ENCODE measurements at places on chromosomes 2 and 18.

GRCh38 chr2:111117598-111118480, 2.9 kb upstream of the BCL2L11 start:
- DNase-seq, result peak; percentile 72

- no peak for DNase-seq
These were observed 96.9 kb downstream of the PHLPP1 start for GRCh38 chr18:62812242-62812641.

DNA sequence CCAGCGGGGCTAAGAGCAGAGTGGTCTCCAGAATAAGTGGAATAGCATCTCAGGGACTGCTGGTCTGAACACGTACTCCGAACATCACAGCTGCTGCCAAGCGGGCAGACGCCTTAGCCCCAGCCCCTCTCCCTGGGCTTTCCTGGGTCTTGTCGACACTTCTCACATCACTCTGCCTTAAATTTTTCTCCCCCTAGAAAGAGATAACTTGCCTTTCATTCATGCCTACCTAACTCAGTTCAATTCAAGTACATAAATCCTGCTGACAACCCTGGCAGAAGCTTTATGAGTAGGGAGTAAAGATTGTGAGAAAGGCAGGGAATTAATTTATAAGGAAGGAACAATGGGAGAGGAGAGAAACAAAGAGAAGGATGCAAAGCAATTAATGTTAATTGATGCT, 202.9 kb upstream of the TNP1 start:
- no peak for DNase-seq

DNA sequence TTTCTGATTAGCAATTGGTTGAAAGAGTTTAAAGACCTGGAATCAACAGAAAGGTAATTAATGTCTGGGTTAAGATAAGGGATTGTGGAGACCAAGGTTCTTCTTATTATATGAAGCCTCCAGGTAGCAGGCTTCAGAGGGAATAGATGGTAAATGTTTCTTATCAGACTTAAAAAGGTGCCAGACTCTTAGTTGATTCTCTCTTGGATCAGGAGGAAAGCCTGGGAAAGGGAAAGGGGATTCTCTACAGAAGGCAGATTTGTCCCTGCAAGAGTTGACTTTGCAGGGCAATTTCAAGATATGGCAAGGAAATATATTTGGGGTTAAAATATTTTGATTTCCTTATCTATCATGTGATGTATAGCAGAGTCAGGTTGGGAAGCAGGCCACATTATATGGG, 153.1 kb upstream of the ARL4C start:
- no peak for DNase-seq

DNA sequence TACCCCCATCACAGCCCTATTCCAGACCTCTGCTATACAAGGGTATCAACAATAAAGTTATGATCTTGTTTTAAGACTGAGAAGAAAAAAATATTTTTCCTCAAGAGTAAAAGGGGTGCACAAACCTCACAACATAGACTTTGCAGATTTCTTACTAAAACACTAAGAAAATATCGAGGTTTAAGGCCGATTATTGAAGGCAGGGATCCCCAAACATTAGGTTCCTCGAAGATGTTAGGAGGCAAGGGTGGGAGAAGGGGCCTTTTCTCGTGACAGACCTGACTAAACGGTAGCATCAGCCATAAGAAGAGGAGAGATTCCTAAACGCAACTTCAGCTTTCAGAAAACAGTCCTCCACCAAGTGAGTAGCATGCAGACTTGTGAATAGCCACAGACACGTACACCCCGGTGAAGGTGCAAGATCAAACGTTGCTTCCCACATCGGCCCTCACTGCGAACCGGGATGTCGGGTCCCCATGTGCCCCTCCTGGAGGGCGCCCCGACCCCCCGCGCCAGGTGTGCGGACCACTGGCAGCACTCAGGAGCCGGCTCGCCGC, 678 bp downstream of the PIAS2 start:
- DNase-seq, result no peak

Measured in tibial artery (tissue), 4 donors.